Endodermal cell (in vitro differentiated cells): ENCODE measurements at places on chromosomes 11 and 22.

DNA sequence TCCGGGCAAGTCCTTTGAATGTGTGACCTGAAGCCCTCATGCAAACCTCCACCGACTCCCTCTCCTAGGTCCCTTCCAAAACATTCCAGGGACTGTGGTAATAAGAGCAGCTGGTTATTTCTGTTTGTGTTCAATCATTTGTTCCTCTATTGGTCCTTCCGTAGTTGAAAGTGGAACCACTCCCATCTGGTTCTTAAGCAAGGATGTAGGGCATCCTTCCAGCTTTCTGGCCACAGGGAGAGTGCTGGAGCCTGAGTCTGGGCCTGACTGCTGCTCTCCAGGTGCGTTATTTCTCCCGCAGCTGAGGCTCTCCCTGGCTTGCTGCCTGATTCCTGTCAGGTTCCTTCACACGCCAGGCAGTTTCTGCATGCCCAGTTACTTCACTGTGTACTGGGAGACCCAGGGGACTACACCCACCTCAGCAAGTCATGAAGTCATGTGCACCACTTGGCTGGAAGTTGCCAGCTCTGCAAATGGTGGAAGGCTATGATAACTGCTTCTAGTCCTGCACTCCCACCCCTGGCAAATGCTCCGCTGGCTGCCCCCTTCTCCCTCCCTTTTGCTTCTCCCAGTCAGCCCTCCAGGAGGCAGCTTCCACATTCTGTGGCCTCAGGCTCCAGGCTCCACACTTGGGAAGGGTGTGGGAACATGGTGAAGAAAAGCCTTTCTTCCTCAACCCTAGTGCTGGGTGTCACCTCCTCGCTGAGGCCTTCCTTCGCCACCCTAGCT is 4.0 kb upstream of the ALX4 start:
- DNase-seq = no peak

DNA sequence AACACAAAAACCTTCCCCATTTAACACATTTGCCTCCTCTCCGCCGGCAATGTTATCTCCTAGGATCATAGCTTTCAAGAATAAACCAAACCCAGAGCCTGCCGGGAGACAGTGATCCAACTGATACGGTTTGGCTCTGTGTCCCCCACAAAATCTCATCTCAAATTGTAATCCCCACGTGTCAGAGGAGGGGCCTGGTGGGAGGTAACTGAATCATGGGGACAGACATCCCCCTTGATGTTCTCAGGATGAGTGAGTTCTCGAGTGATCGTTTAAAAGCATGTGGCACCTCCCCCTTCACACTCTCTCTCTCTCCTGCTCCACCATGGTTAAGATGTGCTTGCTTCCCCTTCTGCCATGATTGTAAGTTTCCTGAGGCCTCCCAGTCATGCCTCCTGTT is 33.3 kb downstream of the RBFOX2 start:
- peak; percentile 53 for DNase-seq

DNA sequence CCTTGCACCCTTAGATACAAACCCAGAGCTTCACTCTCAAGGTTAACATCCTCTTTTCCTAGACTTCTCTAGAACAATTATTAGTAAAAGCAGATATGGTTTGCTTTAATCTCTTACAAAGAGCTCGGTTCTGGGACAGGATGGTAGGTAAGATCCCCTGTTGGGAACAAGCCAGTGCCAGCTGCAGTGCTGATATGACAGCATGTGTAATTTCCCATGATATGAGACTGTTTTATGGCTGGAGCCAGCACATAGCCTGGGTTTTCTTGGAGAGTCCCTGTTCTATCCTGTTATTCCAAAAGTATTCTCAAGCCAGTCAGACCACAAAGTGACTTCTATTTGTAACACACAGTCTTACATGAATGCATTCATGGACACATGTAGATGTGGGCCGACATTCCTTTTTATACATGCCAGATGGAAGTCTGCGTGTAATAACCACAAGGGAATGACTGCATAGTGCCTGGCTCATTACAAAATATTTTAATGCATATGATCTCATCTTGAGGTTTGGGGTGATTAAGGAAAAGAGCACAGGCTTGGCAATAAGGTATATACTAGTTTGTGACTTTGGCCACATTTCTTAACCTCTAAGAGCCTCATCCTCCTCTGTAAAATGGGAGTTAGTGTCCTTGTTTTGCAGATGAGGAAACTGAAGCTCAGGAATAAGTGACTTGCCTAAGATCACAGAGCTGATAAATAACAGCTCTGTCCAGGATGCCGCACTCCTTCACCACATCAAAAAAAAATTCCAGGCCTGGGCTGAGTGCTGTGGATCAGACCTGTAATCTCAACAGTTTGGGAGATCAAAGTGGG is 21.8 kb downstream of the CLMP start:
- no peak for DNase-seq

- DNase-seq = no peak
These were observed 45.8 kb downstream of the SCGB1A1 start for GRCh38 chr11:62464655-62465054.

GRCh38 chr11:118921121-118921928 is 4.4 kb downstream of the BCL9L start:
- DNase-seq = peak; percentile 93

GRCh38 chr22:35070451-35071093 is 4.6 kb downstream of the ISX start:
- DNase-seq = no peak

- DNase-seq = no peak
These were observed 1.0 kb upstream of the FKBP2 start for GRCh38 chr11:64239662-64240434.

DNA sequence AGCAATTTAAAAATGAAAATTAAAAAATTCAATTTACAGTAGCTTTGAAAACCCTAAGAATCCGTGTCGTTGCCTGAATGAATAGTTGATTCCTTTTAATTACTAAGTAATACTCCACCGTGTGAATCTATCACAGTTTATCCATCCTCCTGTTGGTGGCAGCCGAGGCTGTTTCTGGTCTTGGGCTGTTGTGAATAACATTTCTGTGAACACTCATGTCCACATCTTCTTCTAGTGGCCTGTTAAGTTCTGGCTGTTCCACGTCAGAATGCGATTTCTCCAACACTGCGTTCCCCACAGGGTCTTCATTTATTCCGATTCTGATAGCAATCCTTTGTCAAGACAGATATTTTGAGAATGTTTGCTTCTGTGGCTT is 223.0 kb downstream of the TBC1D22A start:
- DNase-seq = no peak

DNA sequence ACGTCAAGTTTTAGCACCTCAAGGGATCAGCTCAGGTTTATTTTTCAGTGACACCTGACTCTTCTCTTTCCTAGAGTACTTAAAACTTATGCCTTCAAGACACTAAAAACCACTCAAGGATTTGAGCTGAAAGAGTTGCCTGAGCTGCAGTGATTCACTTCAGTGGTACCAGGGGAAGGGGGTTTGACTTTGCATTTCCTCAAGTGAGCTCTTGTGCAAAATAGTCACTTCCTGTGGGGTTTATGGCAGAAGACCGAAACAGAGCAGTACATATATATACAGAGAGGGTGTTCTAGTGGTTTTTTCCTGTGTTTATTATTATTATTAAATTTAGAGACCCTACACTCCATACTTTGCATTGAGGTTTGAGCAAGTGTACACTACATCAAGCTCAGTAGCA is 60.7 kb downstream of the DBX1 start:
- no peak for DNase-seq

DNA sequence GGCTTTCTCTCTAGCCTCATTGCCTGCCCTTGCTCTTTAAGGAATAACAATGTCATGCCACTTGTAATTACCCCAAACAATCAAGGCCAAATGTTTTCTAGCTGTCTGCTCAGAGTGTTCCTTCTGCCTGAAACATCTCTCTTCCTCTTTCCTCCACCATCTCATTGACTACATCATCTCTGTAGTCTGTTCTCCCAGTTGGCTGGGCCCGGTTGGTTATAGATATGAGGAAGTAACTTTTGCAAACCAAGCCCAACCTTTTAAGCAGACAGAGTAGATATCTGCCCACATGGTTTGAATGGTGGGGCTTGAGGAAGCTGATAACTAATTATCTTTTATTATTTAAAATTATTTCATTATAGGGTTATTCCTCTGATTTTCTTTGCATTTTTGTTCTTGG is 104.5 kb downstream of the NTM start:
- DNase-seq = no peak

DNA sequence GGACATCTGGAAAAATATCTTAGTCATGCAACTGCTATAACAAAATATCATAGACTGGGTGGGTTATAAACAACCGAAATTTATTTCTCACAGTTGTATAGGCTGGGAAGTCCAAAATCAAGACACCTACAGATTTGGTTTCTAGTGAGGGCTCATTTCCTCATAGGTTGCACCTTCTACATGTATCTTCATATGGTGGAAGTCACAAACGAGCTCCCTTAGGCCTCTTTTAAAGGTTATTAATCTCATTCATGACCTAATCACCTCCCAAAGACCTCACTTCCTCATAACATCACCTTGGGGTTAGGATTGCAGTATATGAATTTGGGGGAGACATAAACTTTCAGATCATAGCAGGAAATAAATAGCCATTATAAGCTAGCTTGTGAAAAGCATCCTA is 85.2 kb downstream of the INTS4 start:
- DNase-seq = no peak

- DNase-seq = no peak
These were observed 7.7 kb upstream of the F2 start for GRCh38 chr11:46711303-46711702.

DNA sequence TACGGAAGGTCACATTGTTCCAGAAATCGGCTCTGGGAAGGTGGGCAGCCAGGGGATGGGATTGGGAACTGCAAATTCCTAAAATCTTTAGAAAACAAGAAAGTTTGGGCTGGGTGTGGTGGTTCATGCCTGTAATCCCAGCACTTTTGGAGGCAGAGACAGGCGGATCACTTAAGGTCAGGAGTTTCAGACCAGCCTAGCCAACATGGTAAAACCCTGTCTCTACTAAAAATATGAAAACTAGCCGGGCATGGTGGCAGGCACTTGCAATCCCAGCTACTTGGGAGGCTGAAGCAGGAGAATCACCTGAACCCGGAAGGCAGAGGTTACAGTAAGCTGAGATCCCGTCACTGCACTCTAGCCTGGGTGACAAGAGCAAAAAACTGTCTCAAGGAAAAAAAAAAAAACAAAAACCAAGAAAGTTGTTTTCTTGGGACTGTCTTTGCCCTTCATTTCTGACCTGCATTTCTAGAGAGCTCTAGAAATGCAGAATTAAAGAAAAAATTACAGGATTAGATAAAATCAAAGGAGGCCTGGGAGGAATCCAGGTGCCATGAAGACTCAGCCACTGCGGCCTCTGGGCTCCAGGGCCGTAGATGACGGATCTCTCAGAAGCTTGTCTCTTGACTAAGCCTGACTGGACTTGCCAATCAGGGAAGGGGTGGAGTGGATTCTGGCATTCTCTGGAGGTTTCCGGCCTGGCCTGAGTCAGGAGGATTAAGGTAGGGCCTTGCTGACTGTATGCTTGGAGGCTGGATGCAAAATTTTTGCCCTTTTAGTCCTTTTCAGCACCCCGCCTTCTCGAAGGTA is 5.3 kb upstream of the MALAT1 start:
- peak; percentile 78 for DNase-seq

DNA sequence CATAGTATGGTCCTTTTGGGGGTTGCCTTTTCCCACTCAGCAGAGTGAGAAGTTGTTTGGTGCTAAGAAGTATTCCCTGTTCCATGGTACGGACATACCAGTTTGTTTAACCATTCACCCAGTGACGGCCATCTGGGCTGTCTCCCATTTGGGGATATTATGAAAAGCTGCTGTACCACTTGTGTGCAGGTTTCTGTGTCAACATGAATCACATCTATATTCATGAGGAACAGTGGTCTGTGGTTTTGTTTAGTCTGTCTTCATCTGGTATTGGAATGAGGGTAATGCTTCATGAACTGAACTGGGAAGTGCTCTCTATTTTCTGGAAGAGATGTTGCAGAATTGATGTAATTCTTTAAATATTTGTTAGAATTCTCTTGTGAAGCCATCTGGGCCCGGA is 89.5 kb downstream of the TRMU start:
- DNase-seq = no peak

DNA sequence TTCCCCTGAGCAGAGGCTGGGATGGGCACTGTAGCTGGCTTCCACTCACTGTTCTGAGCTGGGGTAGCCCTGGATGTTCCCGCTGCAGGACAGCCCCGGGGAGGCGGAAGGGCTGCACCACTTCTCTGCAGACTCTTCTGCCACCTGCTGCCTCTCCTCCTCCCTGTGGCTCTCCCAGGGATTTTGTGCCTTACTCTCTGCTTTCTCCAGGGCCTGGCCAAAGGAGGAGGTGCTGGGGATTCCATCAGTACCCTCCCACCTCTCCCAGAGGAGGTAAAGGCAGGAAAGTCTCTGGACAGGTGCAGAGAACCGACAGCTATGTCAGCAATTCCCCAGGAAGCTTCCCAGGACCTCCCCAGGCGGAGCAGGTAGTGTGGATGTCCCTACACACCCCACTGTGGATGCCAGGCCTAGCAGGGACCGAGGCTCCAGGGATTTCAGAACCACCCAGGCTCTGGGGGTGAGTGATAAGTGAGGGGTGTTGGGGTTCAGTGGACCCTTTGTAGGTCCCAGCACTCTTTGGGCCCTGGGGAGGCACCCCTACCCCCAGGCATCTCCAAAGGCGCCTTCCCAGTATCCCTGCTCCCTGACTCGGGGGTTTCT is 11.3 kb downstream of the DUSP8 start:
- no peak for DNase-seq

- peak; percentile 29 for DNase-seq
These were observed 34.0 kb downstream of the IFT27 start for GRCh38 chr22:36741968-36742367.

DNA sequence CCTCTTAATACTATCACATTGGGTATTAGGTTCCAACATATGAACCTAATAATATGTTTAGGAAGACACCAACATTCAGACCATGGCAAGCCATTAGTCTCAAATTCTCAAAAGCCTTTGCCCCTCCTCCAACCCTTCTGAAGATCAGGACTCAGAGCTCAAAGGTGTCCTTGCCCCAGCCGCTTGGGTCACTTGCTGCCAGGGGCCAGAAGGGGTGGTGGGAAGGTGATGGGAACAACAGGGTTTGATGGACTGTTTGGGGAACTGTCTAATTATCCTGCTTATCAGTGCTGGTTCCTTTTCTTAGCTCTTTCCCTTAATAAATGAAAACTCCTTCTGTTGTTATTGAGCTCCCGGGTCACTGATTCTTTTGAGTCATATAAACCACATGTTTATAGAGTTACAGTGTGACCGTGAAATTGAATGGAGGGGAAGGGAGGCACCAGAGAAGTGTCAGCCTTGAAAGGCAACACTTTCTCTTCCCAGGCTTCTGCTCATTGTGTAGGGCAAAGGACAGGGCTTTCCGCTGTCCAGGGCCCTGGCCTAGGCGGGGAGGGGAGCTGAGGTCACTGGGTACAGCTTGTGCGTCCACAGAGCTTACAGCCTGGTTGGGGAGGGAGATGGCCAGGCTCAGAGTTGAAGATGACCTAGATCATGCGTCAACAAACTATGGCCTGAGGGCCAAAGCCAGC is 105.1 kb downstream of the FBXO7 start:
- no peak for DNase-seq

GRCh38 chr22:28091486-28091885 is 172.4 kb upstream of the PITPNB start:
- DNase-seq = no peak

- no peak for DNase-seq
These were observed 1.5 kb upstream of the SOX10 start for GRCh38 chr22:37985751-37986281.

- no peak for DNase-seq
These were observed 69.8 kb upstream of the NNMT start for GRCh38 chr11:114226356-114226755.
